ENCODE measurements at places on chromosomes 16 and 17.

- DNase-seq: no peak
Measured at GRCh38 chr16:17548825-17549224, 78.1 kb upstream of the XYLT1 start.

GRCh38 chr17:40555296-40556190 lies 9.7 kb downstream of the CCR7 start:
- no peak for DNase-seq

GRCh38 chr17:60314423-60314822 lies 77.5 kb downstream of the USP32 start:
- no peak for DNase-seq

- DNase-seq: no peak
Measured at GRCh38 chr16:12390644-12391043, 413.0 kb downstream of the CPPED1 start.

DNA sequence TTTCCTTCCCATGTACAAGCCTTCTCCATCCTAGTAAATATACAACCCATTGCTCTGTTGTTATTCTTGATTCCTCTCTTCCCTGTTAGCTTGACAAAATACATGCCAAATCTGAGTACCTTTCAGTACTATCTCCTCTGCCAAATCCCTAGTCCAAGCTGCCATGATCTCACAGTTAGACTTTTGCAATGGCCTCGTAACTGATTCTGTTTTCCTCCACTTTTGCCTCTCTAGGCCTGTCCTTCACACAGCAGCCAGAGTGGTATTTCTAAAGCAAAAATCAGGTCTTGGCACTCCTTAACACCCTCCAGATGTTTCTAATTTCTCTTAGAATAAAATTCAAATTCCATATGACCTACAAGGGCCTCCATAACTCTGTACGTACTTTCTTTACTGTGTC lies 153.0 kb upstream of the RBL2 start:
- no peak for DNase-seq

DNA sequence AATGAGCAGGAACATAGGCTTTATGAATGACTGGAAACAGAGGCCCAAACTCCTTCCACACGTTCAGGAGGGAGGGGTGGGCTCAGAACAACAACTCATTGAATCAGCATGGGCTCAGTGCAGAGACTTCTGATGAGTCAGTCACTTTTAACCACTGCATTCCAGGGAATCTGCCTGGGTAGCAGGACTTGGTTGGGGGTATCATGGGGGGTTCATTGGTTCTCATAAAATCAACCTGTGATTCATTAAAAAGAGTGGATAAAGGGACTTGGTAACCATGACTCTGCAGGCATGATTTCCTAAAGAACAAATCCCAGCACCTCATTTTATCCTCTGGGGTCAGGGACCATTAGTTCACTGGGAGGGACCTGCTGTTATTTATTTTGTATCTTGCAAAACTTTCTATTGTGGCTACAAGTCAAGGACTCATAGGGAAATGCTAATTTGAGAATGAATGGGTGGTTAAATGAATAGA lies 13.8 kb downstream of the ITGB3 start:
- DNase-seq: peak; percentile 34

DNA sequence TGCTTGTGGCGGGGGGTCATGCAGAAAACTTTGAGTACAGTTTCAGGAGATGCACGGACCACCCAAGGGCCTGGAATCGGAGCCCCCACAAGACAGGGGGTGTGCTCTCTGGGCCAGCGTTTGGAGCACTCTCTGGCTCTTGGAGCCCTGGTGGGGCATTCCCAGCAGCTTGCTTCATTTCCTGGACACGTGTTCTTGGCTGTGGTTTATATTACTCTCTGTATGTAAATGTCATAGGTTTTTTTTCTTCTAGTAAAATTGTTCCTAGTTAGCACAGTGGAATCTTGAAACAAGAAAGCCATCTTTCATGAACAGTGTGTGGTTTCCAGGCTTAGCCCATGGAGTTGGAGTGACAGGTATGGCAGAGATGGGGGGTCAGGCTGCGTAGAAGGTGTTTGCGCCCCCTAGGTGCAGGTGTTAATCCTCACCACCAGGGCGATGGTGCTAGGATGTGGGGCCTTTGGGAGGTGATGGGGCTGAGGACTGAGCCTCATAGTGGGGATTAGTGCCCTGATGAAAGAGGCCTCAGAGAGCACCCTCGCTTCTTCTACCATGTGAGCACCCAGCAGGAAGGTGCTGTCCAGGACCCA lies 79.8 kb downstream of the JPH3 start:
- peak; percentile 13 for DNase-seq

DNA sequence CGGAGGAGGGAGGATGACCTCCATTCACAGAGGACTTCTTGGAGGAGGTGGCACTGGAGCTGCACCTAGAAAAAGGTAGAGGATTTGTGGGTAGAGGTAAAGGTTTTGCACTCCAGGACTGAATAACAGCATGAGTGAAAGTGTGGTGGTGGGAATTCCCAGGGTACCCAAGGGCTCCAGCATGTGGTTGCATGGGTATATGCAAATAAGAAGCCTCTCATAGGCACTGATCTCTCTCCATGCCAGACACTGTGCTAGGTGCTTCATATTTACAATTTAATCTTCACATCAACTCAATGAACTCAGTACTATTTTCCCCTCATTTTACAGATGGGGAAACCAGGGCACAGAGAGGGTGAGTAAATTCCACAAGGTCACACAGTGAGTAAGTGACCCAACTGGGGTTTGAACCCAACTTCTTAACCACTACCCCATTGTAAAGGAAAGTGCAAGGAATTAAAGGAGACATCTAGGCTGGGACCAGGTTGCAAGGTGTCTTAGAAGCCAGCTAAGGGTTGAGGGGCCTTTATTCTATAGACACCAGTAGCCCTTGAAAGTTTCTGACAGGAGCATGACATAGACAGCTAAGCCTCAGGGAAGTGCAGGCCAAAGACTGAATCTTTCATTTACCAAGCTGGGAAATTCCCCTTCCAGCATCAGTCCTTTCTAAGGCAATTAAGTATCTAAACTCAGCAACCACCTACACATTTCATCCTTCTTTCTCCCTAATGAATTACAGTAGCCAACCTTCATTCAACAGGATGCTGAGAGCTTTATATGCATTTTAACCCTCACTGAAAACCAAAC lies 21.3 kb downstream of the SCNN1B start:
- DNase-seq: no peak

DNA sequence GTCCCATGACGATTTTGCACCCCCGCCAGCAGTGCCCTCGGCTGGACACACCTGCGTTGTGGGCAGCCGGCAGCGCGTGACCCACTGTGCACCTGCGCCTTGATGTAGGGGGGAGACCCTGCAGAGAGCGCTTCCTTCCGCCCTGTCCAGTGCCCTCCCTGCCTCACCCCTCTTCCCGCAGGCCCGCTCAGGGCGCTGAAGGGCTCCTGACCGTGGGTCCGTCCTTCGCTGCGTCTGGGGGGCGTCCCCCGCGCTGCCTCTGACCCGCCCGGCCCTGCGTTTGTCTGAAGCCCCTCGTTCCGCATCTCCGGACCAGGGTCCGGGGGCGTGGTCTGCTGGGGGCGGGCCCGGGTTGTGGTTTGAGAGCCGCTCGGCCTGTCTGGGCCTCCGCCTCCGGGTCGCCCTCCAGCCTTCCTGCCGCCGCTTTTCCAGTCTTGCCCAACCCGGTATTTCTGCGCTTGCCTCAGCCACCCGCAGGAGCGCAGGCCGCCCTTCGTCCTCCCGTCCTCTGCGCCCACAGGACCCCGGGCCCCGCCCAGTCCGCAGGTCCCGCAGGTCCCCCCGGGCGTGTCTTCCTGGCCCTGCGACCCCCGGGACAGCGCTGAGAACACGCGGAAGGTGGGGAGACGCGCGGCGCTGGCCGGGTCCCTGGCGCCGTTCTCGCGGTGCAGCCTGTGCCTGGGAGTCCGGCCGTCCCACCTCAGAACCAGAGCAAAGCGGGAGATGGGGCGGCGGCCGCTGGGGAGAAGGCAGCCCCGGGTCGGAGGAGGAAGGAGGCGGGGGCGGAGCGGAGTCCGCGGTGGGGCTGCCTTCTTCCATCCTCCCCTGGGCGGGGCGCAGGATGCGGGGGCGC lies 4.0 kb upstream of the IL17C start:
- DNase-seq: peak; percentile 86

DNA sequence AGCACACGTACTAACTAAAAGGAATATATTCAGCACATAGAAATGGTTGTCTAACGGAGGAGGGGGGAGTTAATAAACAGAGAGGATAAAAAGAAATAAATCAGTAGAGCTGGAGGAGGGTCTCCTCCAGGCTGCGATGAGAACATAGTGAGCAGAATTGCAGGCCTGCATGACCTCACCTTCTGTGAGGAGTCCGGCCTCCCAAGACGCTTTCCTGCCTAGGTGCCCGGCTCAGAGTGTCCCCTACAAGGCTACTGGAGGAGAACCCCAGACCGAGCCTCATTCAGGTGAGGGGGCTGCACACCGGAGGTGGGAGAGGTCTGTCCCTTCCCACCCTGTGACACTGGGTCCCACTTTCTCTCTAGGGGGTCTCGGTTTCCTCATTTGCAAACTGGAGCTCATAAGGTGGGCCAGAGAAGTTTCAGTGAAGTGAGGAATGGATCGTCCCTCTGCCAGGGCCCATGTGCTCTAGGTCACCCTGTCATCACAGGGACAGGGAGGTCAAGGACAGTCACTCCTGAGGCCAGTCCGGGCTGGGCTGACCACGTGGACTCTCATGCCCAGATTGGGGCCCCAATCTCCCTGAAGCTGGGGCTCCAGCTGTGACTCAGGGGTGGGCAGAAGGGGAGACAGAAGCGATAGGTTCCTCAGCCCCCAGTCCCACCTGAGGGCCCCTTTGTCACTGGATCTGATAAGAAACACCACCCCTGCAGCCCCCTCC lies 3.3 kb upstream of the HBM start:
- DNase-seq: no peak

DNA sequence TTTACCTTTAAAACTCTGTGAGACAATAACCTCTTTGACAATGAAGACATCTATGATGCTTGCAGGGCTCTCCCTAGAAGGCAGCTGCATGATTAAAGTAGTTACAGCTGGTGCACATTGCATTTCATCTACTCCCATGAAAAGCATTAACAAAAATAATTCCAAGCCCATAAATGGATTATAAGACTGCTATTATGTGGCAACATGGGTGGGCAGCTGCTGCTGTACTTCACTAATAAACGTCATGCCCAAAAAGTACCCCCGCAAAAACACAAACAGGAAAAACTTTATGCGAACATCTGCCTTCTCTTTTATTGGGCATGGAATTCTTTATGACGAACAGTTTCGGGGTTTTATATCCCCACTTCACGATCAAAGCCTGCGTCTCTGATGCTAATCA lies 224.9 kb downstream of the CA10 start:
- no peak for DNase-seq

DNA sequence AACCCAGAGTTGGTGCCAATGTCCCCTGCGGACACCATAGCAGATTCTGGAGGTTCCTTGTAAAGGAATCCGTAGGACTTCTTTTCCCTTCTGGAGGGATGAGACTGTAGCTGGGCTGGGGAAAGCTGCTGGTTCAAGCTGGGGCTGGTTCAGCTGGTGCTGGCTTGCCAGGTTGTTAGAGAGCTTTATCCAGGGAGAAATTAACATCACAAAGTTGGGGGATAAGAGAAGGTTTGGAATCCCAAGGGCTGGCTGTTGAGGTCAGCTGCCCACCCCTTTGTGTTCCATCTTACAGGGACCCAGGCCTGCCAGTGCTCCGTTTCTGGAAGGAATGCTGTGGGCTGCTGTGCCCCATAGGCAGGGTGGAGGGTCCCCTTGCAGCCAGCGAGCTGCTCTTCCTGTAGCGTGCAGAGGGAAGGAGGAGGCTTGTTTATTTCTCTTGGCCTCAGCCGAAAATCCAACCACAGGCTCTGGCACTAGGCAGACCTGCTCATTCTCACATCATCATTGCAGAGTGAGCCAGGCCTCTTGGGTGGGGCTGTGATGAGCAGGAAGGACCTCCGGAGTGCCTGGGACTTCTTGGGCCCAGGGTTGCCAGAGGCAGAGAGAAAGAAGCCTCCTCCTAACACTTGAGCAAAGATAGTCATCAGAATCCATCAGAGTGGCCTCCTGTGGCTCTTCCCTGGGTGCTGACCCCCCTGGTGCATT lies 251.1 kb downstream of the SEC14L1 start:
- peak; percentile 56 for DNase-seq

DNA sequence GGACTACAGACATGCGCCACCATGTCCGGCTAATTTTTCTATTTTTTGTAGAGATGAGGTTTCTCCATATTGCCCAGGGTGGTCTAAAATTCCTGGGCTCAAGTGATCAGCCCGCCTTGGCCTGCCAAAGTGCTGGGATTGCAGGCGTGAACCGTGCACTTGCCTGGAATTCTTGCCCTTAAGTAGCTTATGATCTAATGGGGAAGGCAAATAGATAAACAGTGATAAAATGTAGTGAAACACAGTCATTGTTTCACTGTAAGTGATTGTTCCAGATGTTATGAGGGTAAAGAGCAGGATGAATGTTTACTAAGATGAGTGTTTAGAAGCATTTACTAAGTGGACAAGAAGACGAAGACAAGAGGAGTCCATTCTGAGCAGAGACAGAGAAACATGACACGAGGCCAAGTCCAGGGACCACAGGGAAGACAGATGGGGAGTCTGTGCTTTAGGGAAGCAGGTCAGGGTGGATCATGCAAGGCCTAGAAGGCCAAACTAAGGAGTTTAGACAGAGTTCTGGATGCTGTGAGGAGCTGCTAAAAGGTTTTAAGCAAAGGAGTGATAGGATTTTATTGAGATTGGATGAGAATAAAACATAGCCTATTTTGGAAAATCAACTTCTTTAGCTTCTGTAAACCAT lies 36.9 kb downstream of the YPEL2 start:
- no peak for DNase-seq

DNA sequence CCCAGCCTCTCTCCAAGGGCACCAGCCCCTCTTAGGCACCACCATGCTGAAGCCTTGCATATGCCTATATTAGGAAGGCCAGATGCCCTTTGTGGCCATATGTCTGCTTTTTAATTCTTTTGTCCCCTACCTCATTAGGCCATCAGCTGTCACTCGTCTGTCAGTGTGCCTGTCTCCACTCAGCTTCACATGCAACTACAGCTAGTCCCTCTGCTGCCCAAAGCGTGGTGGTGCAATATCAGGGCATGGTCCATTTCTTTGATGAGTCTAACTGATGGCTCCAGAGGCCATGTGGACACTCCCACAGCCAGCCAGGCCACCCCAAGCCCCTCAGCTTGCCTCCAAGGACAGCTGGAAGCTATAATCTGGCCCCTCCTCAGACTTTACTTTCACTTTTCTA lies 36.3 kb downstream of the MYO18A start:
- DNase-seq: peak; percentile 26

DNA sequence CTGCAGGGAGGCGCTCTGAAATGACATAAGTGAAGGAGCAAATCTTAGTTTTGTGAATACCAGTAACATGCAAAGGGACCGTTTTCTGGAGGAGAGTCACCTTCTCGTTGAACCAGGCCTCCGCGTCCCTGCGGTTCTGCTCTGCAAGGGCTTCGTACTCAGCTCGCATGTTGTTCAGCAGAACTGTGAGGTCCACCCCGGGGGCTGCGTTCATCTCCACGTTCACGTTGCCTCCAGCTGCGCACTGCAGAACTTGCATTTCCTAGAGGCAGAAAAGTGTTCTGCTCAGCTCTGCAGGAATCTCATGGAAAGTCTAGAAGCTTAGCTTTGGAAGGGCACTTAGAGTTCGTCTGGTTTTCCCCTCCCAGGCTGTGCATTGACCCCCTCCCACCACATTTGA lies 4.1 kb downstream of the KRT25 start:
- no peak for DNase-seq

- peak; percentile 28 for DNase-seq
Measured at GRCh38 chr17:14268264-14268663, 31.6 kb upstream of the CDRT15 start.

- DNase-seq: no peak
Measured at GRCh38 chr17:14011740-14012405, 57.4 kb upstream of the COX10 start.

All from SW480 (cell line).